ENCODE measurements at places on chromosomes 2 and 18. TPM values are rescaled to one million over a fixed set of nuclear protein-coding genes. Genes with fewer than 3 reads are reported as not detected.

IL36B gene
- total RNA-seq = not detected

AMER3 gene
- not detected for total RNA-seq

RTP5 gene
- total RNA-seq = not detected

KANSL3 gene
- total RNA-seq = 34.1 TPM

NXPH2 gene
- total RNA-seq = not detected

TUBA3E gene
- total RNA-seq = not detected

GRP gene
- total RNA-seq = not detected

SP140 gene
- under 0.01 TPM for total RNA-seq

GNAL gene
- 77.1 TPM for total RNA-seq

ST6GAL2 gene
- total RNA-seq = not detected

ZNF385B gene
- not detected for total RNA-seq

RIT2 gene
- total RNA-seq = not detected

HRH4 gene
- not detected for total RNA-seq

UGT1A5 gene
- not detected for total RNA-seq

CDK5R2 gene
- not detected for total RNA-seq

UGT1A3 gene
- not detected for total RNA-seq

ASIC4 gene
- not detected for total RNA-seq

OTOS gene
- total RNA-seq = not detected

Data from melanocyte of skin (primary cell).